ENCODE measurements at places on chromosomes 2 and 18.

DNA sequence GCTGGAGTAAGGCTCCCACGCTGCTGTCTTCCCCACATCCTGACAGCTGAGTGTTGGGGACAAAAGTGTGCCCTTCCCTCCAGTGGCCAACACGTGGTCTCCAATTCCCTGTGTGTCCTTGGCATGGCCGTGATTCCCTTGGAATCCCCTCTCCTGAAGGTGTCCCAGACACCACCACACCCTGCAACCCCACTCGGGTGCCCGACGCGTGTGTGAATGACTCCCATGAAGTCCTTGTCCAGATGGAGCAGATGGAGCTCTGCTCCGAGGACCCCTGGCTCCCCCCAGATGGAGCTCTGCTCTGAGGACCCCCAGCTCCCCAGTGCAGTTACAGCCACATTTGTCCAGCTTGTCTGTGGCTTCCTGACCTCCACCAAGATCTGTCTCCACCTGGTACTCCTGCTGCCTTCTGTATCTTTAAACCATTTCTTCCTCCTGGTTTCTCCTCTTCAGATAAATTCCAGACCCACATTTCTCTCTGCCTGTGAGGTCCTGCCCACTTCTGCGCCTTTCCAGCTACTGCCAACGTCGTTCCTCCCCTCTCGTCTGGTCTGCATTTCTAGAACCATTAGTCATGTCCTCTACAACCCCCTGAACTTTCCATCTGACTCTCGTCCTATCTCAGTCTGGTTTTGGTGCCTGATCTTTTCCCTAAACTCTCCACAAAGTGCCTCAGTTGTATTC lies 86.8 kb upstream of the PXDN start:
- no peak for DNase-seq

DNA sequence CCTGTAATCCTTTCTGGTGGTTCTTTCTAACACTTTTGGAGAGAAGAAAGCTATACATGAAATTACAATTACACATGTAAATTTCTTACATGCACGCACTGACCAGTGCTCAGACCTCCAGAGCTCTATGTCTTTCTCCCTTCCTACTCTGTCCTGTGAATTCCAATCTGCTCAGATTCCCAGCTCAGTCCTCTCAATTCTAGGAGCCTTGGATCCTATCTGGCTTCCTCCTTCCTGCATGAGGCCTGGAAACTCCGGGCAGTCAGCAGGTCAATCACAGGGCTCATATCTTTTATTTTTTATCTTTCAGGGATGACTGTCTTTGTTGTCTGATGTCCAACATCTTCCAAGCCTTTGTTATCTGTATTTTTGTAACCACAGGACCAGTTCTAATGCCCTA lies 56.0 kb downstream of the NEURL3 start:
- no peak for DNase-seq

DNA sequence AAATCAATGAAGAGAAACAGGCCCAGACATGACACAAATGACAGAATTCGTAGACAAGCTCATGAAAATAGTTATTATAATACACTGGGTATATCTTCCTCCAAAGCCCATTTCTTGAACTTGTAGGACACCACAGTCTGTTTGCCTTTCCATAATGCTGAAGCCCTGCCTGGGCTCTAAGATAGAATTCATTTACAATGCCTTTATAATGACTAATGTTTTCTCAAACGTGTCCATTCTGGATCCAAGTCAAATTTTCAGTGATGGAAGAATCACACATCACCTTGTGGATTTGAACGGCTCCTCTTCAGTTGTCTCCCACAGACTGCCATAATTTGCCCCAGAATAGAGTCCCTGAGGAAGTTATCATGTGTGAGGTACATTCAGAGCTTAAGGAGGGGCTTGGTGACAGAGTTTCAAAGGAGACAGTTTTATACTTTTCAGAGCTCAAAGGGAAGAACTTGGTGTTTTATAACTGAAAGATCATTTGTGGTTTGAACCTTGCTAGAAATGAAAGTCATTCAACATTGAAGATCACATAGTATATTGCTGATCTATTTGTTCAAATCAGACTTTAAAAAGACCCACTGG lies 38.2 kb downstream of the CASP8 start:
- no peak for DNase-seq

- DNase-seq, result no peak
These were observed 93.9 kb upstream of the CTDP1 start for GRCh38 chr18:79585395-79586370.

- DNase-seq, result no peak
These were observed 11.6 kb downstream of the CFLAR start for GRCh38 chr2:201127570-201127969.

DNA sequence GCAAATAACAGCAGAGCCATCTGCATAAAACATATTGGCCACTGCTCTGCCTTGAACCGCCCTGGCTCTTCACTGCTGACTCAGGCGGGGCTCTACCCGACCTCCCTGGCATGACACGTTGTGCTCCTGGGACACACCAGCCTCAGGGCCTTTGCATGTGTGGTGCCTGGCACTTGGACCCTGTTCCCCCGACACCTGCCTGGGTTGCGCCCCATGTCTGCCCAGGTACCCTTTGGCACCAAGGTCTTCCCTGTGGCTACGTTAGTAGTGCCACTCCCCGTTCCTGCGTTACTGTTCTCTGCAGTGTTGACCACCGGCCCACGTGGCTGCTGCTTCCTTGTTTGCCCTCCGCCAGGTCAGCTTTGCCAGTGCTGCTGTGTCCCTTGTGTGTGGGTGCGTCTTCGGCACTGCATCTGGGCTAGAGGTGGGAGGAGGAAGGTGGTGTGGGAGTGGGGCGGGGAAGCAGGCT lies 20.3 kb downstream of the ATG4B start:
- DNase-seq, result no peak

GRCh38 chr18:48367557-48367956 lies 41.6 kb downstream of the ZBTB7C start:
- no peak for DNase-seq

Data from NCI-H1417 treated with DMSO at 0.1 percent for 48 hours (cell line).